ENCODE measurements at places on chromosomes 7 and 10.

- DNase-seq, result no peak
Observed at GRCh38 chr10:97713339-97713825, at the start of gene MARVELD1. Gene MARVELD1, plus strand, starts transcription at chr10:97713730. Its CDS starts 147 bp downstream, at chr10:97713877.

DNA sequence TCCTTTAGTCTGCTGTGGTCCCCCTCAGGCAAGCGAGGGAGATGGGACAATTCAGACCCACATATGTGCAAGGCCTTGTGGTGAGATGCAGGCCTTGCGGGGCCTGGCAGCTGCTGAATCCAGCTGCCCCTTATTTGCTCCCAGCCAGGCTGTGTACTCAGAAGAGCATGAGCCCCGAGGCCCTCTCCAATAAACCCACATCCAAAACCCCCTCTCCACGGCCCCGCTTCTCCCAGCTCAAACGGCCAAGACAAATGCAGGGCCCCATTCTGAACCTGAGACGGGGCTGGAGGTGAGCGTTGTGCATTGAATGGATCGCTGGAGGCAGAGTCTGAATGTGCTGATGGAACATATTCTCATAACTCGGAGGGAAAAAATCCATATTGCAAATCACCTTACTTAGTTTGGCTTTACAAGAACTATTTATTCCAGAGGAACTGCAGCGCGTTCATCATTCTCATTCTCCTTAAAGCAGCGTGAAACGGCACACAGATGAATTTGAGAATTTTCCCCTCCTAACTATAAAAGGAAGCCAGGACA is 169.2 kb upstream of the LYZL2 start:
- DNase-seq, result no peak

- DNase-seq, result no peak
Observed at GRCh38 chr10:125332548-125333208, 172.3 kb upstream of the CTBP2 start.

DNA sequence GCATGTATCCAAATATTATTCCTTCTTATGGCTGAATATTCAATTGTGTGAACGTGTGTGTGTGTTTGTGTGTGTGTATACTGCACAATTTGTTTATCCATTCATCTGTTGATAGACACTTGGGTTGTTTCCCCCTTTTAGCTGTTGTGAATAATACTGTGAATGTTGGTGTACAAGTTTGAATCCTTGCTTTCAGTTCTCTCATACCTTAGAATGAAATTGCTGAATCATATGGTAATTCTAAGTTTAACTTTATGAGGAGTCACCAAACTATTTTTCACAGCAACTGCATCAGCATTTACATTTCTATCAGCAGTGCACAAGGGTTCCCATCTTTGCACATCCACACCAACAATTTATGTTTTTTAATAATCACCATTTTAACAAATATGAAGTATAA is 86.9 kb upstream of the GATAD1 start:
- no peak for DNase-seq

GRCh38 chr10:102233997-102234396 is 7.3 kb downstream of the PITX3 start:
- no peak for DNase-seq

GRCh38 chr7:36677769-36678437 is 46.4 kb downstream of the AOAH start:
- peak; percentile 14 for DNase-seq

DNA sequence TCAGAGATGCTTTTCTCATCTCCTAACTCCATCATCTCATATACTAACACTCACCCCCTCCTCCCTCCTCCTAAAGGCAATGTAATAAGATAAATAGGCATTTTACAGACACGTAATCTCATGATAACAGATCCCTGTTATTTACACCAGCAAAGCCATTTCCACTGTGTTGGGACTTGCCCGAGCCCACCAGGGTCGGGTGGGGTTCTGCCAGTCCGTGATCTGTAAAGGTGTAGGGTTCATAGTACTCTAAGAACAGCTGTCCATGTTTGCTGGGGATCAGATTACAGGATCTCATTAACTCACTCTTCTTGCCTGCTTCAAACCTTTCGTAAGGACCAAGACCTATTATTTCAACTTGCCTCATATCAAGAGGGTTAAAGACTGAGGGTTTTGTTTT is 172.4 kb downstream of the FZD1 start:
- no peak for DNase-seq

DNA sequence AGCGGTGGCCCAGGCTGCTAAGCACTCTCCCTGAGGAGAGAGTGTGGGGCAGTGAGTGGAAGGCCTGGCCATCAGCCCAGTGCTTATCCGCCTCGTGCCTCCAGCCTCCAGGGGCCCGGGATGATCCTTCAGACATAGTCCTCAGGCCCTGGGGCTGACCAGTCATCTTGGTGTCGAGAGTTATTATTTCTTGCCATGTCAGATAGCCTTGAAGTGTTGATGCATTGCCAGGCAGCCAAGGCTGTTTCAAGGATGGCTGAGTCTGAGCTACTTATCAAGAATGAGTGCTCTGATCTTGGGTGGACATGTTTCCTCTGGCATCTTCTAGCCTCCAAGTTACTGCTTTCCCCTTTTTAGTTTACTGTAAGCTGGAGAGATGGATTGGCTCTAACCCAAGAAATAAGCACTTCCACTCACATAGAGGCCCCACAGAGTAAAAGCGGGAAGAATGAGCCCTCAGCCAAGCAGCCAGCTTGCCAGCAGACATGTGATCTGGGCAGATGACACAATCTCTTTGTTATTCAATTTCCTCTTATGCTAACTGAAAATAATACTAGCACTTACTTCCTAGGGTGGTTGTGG is 136.5 kb upstream of the NAMPT start:
- DNase-seq, result no peak

GRCh38 chr10:132676193-132676891 is 109.6 kb downstream of the NKX6-2 start:
- DNase-seq, result no peak

DNA sequence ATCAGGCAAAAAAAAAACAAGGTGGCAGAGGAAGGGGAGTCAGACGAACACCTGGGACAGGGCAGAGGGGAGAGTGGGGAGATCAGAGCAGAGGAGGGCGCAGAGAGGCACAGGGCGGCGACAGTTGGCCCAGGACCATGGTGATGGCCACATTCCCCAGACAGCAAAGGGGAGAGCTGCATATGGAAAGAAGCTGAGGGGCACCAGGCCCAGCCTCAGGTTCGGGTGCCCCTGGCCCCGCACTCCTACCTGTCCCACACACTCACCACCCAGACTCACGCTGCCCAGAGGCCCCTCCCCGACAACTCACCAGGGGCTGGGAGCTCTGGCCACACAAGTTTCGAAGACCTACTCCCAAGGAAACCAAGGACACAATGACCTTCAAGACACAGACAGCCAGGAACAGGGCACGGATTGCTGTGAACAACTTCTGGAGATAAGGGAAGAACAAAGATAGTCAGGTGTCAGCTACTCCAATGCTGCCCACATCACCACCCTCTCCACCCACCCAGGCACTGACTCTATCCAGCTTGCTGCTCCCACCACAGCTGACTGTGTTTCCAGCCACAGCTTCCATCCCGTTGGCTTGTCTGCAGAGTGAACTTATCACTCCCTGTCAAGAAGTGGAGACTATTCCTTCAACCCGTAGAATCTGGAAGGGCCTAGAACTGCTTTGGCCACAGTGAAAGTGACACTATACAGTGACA is 8.3 kb downstream of the TMEM176B start:
- DNase-seq, result no peak

DNA sequence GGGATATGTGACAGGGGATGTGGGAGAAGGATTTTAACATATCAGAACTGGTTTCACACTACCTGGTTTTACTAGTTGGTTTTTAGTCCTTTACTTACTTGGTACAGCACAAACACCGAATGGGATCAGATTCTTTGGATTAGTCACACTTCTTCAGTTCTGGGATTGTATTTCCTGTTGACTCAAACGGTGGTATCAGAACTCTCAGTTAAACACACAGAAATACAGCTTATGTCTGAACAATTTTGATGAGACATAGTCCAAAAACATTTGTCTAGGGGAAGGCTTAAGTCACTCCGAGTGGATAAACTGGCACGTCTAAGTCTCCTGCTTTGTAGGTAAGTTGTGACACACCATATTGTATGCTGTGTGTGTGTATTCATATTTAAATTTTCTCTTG is 480.5 kb downstream of the PHTF2 start:
- DNase-seq, result no peak

GRCh38 chr10:47050618-47051455 is 139.6 kb downstream of the PTPN20 start:
- no peak for DNase-seq

- DNase-seq, result no peak
Observed at GRCh38 chr7:2383543-2384274, 19.7 kb upstream of the CHST12 start.

DNA sequence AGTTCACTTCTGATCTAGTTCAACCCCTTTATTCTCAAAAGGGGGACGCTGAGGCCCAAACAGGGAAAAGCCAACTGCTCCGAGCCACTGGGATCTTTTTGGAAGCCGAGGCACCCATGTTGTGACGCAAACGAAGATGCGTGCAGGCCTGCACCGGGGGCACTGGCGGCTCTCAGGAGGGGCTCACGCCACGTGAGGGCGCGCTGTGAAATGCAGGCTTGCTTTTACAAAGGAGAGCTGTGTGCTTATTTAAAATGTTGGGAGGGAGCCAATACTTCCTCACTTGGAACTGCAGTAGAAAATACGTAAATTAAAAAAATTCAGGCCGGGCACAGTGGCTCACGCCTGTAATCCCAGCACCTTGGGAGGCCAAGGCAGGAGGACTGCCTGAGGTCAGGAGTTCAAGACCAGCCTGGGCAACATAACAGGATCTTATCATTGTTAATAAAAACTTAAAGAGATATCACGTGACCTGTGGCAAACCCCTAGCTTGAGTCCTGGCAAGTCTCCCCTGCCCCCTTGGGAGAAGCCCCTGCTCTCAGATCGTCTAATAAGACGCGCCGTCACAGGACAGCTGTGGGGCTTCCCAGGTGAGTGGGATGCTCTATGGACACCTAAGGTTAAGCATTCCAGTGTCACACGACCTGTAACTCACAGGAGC is 16.3 kb downstream of the BRI3 start:
- DNase-seq, result no peak

DNA sequence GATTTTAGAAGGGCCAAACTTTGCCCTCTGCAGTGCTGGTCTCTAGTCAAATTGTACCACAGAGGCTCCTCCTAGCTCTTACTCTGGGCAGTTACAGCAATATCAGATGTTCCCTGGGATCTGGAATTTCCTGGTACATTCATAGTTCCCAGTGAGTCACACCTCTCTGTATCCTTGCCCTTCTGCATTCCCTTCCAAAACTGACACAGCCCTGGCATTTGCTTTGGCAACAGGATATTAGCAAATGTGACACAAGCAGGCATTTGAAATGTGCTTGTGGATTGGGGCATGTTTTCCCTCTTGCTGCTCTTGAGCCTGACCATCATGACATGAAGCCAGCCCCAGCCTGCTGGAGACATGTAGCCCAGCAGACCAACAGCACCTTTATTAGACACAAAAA is 284.7 kb upstream of the AKR1E2 start:
- DNase-seq, result no peak

DNA sequence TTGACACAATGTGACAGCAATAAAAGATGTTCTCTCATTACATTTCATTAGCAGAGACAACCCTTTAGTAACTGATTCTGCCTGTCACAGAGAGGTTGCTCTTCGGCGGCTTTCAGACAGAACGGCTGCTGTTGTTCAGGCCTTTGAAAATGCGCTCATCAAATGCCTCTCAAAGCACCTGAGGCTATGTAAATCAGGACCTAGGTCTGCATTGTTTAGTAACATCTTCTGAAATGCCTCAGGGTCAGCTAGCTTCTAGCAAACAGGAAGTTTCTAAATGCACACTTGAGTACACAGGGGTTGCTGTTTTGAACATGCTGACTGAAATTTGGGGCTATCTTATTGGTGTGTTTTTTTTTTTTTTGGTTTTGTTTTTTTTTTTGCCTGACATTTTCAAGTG is 143.3 kb upstream of the DKK1 start:
- DNase-seq, result no peak

- DNase-seq, result no peak
Observed at GRCh38 chr10:22834471-22834870, 93.4 kb upstream of the ARMC3 start.

- DNase-seq, result no peak
Observed at GRCh38 chr10:30166929-30167328, 107.5 kb upstream of the JCAD start.

DNA sequence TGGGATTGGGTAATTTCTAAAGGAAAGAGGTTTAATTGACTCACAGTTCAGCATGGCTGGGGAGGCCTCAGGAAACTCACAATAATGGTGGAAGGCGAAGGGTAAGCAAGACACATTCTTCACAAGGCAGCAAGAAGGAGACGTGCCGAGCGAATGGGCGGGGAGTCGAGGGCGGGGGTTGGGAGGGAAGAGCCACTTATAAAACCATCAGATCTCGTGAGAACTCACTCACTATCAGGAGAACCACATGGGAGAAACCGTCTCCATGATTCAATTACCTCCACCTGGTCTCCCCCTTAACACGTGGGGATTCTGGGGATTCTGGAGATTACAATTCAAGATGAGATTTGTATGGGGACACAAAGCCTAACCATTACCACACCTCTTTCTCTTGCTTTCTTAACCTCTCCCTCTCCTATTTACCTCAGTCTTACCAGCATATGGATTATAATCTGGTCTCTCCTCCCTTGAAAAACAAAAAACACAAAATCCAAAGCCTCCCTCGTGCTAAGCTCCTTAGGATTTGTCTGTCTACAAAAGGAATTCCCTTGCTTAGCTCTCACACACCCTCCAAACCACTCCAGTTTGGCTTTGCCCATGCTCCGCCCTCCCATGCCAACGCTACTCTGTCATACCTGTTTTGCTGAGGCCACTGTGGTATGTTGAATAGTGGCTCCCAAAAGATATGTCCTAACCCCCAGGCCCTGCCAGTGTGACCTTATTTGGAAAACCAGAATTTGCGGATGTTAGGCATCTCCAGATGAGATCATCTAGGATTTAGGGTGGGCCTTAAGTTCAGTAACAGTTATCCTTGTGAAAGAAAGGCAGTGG is 19.6 kb upstream of the EFCAB10 start:
- no peak for DNase-seq

GRCh38 chr10:77922055-77922454 is 4.5 kb downstream of the DLG5 start:
- no peak for DNase-seq

- no peak for DNase-seq
Observed at GRCh38 chr10:88150339-88150738, 286.9 kb downstream of the PTEN start.

- DNase-seq, result no peak
Observed at GRCh38 chr10:6005856-6006395, 28.6 kb upstream of the IL15RA start.

DNA sequence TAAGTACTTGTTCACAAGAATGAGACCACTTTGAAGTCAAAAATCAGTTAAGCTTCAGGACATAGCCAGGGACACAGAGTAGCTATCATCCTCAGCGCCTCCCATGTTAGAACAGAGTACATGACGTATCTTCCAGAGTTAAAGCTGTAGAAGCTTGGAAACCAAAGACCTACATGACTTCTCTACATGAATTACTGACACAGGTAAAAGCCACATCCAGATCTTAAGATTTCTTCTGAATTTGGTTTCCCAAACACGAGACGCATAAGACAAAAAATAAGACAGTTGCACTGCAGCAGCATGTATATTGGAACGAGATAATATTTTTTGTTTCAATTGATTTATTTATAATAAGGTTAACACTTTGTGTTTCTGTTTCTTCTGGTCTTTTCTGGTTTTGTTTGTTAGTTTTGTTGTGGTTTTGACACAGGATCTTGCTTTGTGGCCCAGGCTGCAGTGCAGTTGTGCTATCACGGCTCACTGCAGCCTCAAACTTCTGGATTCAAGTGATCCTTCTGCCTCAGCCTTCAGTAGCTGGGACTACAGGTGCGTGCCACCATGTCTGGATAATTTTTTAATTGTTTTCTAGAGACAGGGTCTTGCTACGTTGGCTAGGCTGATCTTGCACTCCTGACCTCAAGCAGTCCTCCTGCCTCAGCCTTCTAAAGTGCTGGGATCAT is 10.2 kb upstream of the EPC1 start:
- DNase-seq, result no peak

- no peak for DNase-seq
Observed at GRCh38 chr7:156654511-156655234, 14.1 kb downstream of the RNF32 start.

All from GM13977 (cell line).